Stimulated activated CD4-positive, alpha-beta T cell treated with anti-CD3 and anti-CD28 coated beads, Interleukin-4, amount 100 ng/mL, for 4 hours (primary cell): ENCODE measurements at places on chromosomes 7 and 10.

GRCh38 chr10:118003126-118003525, 43.6 kb downstream of the RAB11FIP2 start:
- DNase-seq = no peak

DNA sequence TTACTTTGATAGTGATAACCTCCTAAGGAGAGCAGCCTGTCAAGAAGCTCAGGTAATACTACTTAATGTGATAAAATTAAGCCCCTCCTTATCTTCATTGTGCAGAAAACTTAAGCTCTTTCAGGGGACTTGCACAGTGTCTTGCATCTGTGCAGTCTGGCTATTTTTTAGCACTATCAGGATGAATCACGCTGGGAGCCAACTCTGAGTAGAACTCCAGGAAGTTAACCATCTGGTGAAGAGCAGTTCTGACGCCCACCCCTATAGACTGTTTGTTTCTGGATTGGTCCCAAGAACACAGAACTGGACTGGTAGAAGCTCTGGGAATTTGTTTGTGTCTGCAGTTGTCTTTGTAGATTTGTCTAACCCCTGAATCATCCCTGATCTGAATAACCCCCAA, 41.9 kb downstream of the AGK start:
- DNase-seq = no peak

DNA sequence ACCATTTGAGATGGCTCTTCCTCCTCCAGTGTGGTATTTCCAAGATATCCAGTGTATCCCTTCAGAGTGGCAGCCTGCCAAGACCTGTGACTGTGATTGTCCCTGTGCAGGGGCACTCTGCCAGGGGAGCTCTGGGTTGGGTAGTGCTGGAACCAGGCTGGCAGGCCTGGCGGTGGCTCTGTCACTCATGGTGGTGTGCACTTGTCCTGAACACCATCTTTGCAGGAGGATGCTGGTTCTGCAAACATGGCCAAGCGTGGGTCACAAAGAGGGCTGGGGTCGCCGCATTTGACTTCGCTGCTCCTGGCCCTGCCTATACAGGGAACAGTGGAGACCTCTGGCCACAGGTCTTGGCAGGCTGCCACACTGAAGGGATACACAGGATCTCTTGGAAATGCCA, 205.2 kb downstream of the PRPF18 start:
- no peak for DNase-seq

DNA sequence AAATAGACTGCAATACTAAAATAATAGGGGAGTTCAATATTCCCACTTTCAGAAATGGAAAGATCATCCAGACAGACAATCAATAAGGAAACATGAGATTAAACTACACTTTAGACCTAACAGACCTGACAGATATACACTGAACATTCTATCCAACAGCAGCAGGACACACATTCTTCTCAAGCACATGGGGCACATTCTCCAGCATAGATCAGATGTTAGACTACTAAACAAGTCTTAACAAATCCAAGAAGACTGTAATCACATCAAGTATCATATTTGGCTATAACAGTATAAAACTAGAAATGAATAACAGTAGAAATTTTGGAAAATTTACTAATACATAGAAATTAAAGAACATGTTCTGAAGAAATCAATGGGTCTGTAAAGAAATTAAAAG, 458.9 kb upstream of the ANKRD30A start:
- no peak for DNase-seq

DNA sequence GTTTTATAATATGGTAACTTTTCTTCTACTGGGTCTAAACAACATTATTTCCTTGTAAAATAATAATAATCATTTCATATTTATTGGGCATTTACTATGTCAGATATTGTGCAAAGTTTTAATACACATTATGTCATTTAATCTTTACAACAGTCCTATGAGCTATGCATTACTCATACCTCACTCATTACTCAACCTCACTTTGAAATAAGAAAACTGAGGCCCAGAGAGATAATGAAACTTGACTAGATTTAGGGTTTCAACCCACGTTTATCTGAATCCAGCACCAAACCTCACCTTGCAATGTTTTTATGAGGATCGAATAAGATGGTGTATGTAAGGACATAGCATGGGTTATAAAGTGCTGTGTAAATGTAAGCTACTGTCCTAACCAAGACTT, 153.2 kb upstream of the SLC13A1 start:
- no peak for DNase-seq

GRCh38 chr7:28890137-28890536, 68.0 kb downstream of the TRIL start:
- DNase-seq = no peak

DNA sequence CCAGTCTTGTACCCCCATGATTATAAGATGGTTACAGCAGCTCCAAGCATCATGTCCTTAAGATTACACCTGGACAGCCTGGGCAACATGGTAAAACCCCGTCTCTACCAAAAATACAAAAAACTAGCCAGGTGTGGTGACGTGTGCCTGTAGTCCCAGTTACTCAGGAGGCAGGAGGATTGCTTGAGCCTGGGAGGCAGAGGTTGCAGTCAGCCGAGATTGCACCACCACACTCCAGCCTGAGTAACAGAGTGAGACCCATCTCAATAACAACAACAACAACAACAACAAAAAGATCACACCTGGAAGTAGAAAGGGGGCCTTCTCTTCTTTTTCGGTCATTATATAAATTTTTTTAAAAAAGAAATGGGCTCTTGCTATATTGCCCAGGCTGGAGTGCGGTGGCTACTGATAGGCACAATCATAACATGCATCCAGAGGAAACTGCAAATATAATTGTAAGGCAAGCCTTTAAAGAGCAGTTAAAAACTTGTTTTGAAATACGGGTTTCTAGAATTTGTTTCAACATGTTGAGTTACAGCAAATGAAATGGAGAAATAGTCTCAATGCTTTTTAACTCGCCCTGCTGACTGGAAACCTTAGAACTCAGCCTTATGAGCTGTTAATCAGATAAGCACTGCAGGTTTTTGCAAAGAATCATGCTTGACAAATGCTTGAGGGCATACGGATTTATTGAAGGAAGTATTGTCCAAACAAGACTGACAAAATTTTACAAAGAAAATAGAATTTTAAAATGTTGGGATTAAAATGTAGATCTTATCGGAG, 4.7 kb upstream of the ENTPD7 start:
- no peak for DNase-seq

GRCh38 chr7:159207393-159207792, 62.7 kb upstream of the VIPR2 start:
- DNase-seq = no peak

GRCh38 chr7:12549106-12549505, 21.4 kb upstream of the SCIN start:
- DNase-seq = no peak

- no peak for DNase-seq
Measured at GRCh38 chr10:14820010-14820774, 17.6 kb downstream of the CDNF start.
